Stimulated activated CD4-positive, alpha-beta T cell treated with anti-CD3 and anti-CD28 coated beads, TNF-alpha, amount 100 ng/mL, for 4 hours (primary cell): ENCODE measurements at places on chromosomes 5 and 9.

GRCh38 chr5:102596113-102596512 is 97.3 kb upstream of the SLCO6A1 start:
- DNase-seq: no peak

DNA sequence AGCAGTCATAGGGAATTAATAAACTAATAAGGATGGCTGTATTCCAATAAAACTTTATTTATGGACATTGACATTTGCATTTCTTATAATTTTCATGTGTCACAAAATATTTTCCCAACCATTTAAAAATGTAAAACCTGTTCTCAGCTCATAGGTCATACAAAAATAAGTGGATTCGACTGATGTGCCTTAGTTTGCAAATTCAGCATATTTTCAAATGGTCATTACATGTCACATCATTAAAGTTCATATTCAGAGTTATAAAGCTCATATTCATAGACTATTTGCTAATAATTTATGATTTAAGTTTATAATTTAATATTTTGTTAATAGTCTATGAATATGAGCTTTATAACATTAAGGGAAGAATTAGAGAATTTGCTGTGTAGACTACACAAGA is 166.5 kb downstream of the LPAR1 start:
- no peak for DNase-seq

GRCh38 chr5:73897893-73898292 is 271.9 kb downstream of the ARHGEF28 start:
- no peak for DNase-seq

GRCh38 chr5:97936231-97936630 is 753.2 kb upstream of the RIOK2 start:
- DNase-seq: no peak

- no peak for DNase-seq
These were observed 75.4 kb upstream of the TNFAIP8 start for GRCh38 chr5:119280380-119280779.

GRCh38 chr9:121559183-121559582 is 59.5 kb upstream of the GGTA1 start:
- DNase-seq: no peak

GRCh38 chr9:80157561-80157983 is 585.8 kb downstream of the TLE4 start:
- DNase-seq: no peak

GRCh38 chr9:80945436-80945835 is 743.9 kb downstream of the TLE1 start:
- DNase-seq: no peak

GRCh38 chr5:158084292-158084691 is 225.3 kb upstream of the CLINT1 start:
- no peak for DNase-seq

- no peak for DNase-seq
These were observed 31.0 kb downstream of the PDE8B start for GRCh38 chr5:77241444-77241843.

GRCh38 chr9:102445181-102445747 is 549.9 kb upstream of the CYLC2 start:
- DNase-seq: no peak

GRCh38 chr5:142122121-142122520 is 13.5 kb downstream of the NDFIP1 start:
- no peak for DNase-seq

DNA sequence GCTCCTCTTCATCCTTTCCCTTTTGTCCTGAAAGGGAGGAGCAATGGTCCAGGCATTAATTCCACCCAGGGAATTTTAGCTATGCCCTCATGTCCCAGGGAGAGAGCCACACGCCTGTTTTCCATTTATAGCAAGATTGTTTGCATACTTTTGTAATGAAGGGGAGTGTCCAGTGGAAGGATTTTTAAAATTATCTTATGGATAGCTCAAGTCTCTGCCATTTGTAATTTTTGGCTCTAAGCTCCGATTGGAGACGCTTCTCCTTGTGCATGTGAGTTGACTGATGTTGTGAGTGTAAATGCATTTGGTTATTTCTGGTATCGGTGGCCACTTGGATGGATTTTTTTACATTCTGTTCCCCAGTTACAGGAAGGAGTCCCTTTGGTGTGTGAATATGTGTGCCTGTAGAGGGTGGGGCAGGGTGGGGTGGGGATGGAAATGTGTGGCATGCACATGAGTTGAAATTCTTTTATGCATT is 7.2 kb upstream of the RPL26L1 start:
- DNase-seq: no peak

DNA sequence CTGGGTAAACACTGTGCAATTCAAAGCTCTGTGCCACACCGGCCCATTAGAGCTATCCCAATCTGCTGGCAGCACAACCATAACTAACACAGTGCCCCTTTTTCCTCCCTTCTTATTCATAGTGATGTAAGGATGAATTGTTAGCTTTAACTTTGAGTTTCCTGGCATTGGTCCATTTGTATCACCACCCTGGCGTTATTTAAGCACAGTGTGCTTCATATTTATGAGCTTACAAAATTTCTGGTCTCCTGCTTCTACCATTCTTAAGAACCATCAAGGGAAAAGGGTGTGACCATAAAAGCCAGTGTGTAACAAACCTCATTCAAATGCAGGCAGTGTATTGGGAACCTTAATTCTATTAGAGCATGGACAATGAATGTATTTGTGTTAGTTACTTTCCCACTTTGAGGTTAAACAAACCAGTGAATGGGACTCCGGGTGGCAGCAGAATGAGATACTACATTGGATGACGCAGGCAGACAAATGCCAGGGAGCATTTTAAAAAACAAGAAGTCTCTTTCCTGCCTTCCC is 222.6 kb downstream of the TMEM161B start:
- no peak for DNase-seq

DNA sequence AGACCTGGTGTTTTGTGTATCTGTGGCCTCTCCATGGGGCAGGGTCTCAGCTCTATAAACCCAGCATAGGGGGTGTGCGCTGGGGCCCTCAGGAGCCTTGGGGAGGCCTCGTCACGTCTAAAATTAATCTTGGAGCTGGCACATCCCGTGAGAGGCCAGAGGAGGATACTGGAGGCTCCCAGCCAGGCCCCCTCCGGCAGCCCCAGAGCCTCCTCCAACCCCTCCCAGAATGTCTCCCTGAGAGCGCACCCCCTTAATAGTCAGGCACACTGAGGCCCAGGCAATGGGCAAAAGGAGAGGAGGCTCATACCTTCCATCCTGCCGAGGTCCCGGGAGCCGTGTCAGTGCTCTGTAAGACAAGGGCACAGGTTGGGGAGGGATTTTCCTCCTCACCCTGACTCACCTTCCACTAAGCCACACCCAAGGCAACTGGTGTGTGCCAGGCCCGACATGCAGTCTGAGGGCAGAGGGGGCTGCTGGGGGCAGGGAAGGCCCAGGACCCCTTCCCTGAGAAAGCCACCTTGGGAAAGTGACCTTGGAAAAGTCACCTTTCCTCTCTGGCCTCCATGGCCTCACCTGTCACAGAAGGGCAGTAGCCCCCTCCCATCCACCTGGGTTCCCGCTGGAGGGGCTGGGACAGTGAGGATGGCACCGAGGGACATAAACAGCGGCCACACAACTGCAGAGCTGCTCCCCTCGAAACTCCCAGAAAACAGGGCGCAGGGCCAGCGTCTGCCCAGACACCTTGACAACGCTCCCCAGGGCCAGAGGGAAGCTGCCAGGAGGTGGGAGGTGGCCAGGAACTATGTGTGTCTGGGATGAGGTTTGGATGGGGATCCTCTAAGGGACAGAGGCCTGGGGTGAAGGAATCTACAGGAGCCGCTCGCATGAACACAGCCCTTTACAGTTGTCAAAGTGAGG is 2.9 kb downstream of the AK1 start:
- DNase-seq: no peak

DNA sequence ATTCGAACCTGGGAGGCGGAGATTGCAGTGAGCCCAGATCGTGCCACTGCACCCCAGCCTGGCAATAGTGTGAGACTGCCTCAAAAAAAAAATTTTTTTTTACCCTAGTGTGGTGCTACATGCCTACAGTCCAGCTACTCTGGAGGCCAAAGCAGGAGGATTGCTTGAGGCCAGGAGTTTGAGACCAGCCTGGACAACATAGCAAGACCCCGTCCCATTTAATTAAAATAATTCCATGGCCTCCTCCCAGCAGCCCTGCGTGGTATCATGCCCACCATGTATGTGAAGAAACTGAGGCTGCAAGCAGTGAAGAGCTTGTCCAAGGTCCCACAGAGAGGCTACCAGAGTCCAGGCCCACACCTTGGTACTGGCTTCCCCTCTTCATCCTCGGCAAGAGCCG is 19.4 kb upstream of the PHYHD1 start:
- DNase-seq: no peak

DNA sequence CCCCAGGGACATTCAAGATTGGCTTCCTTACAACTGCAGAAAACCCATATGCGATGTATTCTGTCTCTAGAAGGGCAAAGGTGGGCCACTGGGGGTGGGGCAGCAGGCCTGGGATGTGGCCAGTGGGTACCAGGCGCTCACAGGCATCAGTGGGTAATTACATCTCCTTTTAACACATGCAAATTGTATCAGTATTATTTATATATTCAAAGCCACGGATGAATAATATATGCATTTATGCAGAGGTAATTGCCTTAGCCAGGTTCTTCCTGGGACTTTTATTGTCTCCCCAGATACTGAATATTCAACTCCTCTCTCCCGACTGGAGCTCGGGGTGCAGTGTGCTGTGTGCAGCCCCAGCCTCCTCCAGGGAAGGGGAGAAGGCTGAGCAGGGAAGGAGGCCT is 109.4 kb upstream of the MVB12B start:
- DNase-seq: no peak

DNA sequence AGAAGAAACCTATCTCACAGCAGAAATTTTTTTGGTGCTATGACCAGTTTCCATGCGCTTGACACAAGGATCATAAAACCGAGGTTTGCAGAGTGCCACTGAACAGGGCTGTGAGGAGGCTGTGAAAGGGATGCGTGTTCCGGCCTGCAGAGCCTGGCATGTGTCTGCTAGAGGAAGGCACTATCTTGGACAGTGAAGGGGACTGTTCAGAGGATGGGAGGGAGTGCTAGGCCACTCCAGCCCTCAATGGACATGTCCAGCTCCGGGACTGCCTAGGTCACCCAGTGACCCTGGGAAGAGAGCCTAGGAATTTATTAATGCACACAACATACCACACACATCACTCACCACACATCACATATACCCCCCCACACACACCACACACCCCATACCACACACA is 275.9 kb downstream of the GADD45G start:
- DNase-seq: no peak

DNA sequence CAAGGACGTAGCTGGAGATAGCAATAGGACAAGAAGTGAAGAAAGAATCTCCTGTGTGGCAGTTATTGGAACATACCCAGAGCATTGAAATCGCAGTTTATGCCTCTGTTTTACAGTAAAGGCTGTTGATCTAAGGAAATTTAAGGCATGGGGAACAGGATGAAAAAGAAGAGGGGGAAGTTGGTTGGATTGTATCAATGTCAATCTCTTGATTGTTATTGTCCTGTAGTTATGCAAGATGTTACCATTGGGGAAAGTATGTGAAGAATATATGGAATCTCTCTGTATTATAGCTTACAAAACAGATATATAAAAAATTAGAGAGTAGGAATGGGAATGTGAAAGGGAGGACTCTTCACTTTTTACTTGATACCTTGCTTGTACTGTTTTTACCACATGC is 195.6 kb upstream of the NREP start:
- no peak for DNase-seq

DNA sequence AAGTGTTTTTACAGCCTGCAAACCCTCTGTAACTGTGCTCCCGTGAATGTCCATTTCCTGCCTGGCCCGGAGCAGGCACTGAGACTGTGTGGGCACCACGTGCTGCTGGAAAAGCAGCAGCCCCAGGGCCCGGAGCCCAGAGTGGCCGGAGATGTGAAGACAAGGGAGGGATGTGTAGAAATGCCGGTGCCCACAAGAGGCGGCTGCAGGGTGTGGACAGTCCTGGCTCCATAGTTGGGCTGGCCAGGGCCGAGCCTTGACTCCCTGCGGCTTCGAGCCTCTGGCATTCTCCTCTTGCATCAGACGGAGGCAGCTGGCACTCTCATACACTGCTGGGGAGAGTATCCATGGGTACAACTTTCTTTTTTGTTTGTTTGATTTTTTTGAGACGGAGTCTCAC is 13.2 kb upstream of the GFPT2 start:
- no peak for DNase-seq

- no peak for DNase-seq
These were observed 41.5 kb downstream of the ANKRD55 start for GRCh38 chr5:56191656-56192055.

- DNase-seq: no peak
These were observed 14.3 kb upstream of the GPX3 start for GRCh38 chr5:151005950-151006576.

- no peak for DNase-seq
These were observed 96.5 kb downstream of the JAKMIP2 start for GRCh38 chr5:147685993-147686392.

DNA sequence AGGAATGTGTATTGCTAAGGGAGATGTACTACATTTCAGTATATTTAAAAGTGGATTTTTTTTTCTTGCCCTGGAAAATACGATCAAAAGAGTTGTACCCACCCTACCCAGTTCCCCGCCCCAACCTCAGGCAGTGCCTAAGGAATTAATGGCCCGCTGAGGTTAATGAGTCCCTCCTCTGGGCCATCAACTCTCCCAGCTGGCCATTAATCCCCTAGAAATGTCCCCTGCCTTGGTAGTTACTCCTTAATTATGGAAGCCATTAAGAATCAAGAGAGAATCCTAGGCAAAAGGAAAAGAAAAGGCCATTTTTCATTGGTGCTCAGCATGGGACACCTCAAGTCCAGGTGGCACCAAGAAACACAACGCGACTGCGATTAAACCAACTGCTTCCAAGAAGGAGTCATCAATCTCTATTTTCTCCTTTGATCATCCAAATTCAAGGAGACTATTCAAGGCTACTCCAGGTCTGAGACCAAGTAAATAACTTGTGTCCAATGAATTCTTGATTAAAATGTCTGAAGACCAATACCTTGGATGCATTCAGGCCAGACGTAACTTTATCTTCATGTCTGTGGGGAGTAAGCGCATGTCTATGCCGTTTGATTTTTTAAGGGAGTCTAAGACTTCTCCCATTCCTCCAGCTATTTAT is 1962.2 kb upstream of the WWC1 start:
- no peak for DNase-seq

- DNase-seq: no peak
These were observed 7.0 kb downstream of the DIPK1B start for GRCh38 chr9:136719195-136719880.

DNA sequence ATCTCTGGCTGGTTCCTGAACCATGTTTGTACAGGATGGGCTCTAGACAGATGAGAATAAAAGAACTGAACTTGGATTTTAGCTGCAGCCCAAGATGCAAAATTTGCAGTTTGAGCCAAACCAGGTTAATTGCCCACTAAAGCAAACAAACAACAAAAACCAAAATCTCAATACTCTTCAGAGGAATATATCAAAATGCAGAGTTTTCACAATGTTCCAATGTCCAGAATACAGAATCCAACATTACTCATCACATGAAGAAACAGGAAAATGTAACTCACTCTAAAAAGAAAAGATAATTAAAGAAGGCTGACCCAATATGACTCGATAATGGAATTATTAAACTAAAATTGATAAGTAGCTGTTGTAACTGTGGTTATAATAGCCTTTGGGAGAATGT is 20.4 kb downstream of the FOXI1 start:
- no peak for DNase-seq

GRCh38 chr5:87169300-87169991 is 98.2 kb upstream of the RASA1 start:
- no peak for DNase-seq

GRCh38 chr9:109115931-109116526 is 3.7 kb downstream of the TMEM245 start:
- DNase-seq: no peak

GRCh38 chr5:57382655-57383054 is 100.0 kb downstream of the ACTBL2 start:
- no peak for DNase-seq
